Stimulated activated CD8-positive, alpha-beta memory T cell treated with anti-CD3 and anti-CD28 coated beads, Interleukin-15, amount 100 ng/mL, for 4 hours (primary cell): ENCODE measurements at places on chromosomes 2 and 18.

GRCh38 chr2:128490321-128490720, 171.7 kb upstream of the HS6ST1 start:
- no peak for DNase-seq

DNA sequence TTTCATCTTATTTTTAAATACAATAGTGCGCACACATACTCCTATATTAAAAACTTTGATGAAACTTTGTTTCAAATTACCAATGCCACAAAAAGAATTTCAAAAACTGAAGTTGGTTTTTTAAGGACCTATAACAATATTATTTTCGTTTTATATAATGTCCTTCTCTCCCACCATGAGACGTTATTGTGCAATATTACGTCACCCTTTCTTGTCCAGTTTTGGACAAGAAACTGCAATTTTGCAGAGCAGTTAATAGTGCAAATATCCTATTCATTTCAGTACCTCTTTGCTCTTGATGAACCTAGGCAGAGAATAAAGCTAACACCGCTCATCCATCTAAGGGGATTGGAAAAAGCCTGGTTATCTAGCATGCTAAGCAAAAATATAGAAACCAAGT, 9.7 kb upstream of the ZNF516 start:
- no peak for DNase-seq

GRCh38 chr2:66080127-66080526, 354.8 kb upstream of the MEIS1 start:
- DNase-seq: no peak

DNA sequence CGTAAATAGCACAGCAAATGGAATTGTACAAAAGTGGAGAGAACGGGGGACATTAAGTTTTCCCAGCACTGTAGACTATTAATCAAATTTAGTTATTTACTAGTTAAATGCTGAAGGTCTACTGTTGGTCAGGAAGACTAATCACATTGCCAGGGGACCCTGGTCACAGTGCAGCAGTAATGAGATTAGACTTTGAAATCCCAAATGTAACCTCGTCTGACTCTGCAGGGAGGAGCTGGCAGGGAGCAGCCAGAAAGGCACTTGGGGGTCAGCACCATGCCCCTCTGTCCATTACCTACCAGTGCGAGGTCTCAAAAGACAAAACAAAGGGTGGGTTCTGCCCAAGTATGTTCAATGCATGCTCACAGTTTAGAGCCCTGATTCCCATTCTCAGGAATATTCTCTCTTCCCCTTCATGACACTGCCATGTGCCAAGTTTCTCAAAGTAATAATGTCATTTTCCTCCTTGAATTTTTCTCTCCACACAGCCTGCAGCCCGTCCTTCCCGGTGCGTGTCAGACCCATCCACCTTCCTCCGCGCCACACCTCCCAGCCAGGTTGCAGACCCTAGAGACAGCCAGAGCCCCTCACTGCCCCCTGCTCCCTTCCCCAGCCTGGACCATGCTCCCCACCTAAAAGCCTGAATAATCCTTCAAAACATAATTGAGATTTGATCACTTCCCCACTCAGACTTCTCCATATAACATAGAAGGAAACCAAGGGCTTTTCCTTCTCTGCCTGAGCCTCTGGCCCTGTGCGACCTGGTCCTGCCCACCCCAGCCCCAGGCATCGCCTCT, 52.5 kb downstream of the TMEM18 start:
- no peak for DNase-seq

DNA sequence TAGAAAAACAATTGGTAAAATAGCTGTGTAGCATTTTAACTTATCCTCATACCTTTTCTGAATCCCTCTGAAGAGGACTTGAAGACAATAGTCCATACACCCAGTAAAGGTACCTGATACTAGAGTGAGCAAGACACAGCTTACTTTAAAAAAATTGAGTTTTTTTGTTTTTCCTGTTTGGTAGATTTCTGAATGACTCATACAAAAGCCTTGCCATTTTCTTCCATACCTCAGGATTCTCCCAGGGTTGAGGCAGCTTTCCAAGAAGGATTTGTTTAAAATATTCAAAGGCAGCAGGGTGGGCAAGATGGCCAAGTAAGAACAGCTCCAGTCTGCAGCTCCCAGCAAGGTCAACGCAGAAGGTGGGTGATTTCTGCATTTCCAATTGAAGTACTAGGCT, 551.0 kb upstream of the LRATD1 start:
- DNase-seq: no peak

DNA sequence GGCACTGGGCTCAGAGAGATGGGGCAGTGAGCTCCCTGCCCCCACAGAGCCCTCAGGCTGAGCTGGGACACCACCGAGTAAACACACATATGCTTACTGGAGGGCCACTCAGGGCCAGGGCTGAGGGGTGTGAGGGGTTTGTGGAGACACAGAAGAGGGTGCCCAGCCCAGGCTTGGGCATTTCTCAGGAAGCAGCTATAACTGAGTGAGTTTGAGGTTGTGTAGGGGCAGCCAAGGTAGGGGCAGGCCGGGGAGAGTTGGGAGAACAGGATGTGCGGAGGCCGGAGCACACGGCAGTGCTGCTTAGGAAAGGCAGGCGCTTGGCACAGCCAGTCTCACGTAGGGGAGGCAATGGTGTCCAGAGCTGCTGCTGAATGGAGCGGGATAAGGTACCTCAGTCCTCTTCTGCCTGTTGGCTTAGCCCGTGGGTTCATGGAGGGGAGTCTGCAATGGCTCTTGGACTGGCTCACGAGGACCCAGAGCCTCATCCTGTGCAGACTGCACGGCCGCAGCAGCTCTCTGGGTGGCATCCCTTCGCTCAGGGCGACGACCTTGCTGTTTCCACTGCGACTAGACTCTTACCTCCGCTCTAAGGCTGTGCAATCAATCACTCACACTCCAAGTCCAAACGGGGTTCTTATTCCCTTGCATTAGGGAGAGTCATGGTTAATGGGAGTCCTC, 466.1 kb upstream of the HS6ST1 start:
- DNase-seq: no peak

DNA sequence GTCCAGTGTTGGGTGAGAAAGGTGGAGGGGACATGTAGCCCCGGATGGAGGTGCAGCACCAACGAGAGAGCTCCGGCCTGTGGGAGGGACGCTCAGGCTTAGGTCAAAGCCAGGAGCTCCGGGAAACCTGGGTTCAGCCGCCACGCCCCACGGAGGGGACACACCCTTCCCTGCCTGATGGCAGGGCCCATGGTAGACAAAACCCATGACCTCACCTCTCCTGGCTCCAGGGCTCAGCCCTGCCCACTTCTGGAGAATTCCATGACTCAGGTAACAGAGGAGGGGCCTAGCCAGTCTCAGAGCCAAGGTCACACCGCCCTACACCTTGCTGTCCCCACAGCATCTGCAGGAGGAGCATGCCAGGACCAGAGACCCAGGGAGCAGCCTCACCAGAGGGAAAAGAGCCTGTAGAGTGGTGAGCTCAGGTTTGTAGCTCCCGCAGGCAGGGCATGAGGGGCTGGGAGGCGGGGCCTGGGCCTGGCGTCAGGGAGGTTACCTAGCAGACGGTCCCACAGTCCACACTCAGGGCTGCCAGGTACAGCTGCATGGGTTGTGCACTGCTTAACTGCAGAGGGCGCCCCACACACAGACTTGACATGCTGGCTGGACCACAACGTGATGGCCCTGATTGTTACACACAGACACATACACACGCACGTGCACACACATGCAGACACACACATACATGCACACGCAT, 70.8 kb upstream of the SMAD7 start:
- no peak for DNase-seq

DNA sequence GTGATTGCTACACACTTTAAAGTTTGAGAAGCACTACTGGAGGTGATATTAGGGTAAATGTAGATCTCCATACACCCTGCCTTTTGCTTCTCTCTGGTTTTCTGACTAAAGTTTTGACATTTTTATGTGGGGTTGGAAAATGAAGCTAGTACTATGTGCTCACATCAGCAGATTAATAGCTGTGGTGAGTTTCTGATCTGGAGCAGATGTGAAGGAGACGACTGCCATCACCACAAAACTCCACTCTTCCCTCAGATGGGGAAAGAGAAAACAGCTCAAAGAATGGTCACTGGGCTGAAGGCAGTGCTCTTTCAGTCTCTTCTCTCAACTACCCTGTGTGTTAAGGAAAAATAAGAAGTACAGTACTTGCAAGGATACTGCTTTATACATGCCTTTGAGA, 37.2 kb downstream of the PLEKHA3 start:
- DNase-seq: no peak

DNA sequence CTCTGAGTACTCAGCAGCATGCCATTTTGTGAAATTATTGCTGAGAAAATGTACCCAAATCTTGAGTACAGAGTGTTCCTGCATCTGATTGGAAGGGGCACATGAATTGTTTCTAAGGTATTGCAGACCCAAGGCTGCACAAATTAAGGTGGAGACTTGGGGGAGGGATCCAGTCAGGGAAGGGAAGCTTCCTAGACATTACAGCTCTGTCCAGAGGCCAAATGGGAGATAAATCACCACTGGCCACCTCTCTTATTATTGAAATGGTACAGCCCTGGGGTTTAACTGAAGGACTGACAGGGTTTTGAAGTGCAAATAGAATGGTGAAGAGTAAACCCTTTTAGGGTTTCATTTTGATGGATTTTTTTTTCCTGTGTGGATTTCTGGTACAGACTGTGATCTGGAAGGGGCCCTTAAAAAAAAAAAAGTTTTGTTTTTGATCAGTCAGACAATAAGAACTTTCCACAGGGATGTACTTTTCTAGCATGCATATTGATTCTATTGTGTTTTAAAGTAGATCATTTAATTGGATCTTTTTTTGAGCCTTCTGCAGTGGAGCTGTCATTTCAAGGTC, 119.4 kb downstream of the GREB1L start:
- DNase-seq: no peak

DNA sequence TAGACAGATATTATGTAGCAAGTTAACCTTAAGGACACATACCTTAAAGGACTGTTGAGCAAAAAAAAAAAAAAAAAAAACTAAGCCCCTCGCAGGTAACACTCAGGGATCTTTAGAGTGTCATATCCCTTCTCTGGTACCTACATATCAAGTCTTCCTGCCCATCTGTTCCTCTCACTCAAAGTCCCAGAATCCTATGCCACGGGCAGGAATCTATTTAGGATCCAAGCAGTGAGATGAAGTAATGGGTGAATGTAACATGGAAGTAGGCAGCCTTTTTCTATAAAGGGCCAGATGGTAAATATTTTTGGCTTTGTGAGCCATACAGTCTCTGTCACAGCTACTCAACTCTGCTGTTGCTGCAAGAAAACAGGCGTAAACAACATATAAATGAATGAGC, 496.7 kb downstream of the STK39 start:
- no peak for DNase-seq

DNA sequence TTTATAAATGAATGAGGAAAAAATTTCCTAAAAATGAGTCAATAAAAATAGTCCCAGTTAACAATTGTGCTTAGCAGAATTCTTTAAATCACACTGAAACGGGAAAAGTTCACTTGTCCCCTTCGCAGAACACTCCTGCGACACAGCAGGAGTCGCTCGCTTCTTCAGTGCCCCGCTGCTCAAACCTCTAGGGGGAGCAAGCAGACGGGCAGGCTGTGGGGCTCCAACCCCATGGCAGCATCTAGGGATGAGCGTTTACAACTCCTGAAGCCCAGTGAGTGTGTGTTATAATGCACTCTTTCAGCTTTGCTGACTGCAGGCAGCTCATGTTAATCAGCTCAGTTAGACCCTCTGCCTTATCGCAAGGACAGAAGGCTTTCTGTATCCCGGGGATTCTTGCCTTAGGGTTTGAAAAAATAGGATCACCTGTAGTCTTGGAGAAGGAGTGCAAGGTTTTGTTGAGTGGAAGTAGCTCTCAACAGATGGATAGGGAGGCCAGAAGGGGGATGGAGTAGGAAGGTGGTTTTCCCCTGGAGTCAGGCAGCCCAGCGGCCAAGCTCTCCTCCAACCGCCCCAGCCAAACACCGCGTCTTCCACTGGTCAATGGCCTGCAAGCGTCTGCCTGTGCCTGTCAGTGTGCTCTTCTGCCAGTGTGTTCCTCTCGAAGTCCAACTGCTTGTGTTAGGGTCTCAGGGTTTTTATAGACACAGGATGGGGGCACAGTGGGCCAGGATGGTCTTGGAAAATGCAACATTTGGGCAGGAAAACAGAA, 1977.7 kb upstream of the LRRTM1 start:
- DNase-seq: no peak

DNA sequence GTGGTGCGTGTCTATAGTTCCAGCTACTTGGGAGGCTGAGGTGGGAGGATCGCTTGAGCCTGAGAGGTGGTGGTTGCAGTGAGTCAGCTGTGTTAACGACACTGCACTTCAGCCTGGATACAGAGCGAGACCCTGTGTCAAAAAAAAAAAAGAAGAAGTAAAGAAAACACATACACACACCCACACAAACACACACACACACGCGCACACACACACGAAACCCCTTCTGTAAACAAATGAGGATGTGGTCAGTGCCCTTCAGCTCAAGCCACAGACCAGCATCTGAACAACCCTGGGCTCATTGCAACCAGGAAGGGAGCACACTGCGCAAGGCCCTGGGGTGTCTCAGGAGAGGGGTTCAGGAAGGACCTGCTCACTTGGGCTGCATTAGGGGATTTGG, 47.9 kb upstream of the KCNF1 start:
- no peak for DNase-seq

DNA sequence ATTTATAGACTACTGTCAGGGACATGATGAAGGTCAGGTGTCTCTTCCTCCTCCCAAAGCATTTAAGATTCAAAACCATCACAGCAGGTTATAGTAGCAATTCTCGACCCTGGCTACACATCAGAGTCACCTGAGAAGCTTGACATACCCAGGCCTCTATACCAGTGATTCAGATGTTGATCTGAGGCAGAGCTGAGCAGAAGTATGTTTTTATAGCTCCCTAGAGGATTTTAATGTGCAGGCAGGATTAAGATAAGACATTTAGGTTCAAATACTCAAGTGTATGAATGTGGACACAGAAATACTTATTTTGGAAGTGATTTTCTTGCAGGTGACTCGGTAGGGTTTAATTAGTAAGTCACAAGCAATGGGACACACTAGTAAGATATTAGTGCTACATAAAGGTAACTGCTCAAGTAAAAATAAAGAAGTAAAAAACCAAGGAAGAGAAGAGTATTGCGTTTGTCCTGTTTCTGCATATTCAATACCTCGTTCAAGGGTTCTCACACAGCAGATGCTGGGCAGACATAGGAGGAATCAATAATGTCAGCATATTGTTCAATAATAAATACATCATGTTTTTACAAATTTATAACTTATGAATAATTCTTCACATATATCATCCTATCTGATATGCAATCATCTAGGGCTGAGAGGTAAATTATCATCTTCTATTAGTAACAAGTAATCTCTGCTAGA, 7.0 kb downstream of the GCFC2 start:
- DNase-seq: no peak

DNA sequence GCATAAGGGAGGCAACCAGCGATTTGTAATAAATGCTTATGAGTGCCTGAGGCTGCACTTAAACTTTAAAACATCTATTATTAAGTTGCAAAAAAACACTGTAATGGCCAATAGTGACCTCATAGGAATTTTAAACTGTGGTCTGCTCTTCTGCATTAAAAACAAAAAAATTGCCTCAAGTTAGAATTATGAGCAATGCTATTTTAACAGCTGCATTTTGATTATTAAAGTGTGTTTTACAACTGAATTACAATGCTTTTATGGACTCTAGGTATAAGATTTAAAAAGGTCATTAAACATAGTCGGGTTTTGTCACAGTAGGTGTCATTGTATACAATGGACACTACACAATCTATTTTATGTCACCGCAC, 528.7 kb upstream of the FANCL start:
- no peak for DNase-seq
